ENCODE measurements at places on chromosomes 12 and 14. TPM values are rescaled to one million over a fixed set of nuclear protein-coding genes. Genes with fewer than 3 reads are reported as not detected.

The BBS10 gene
- 10.8 TPM for total RNA-seq

The PAH gene
- not detected for total RNA-seq

GRCh38 chr14:46259536-46259935 is 392.0 kb downstream of the RPL10L start:
- DNase-seq = no peak

GRCh38 chr12:113273053-113273725 is 51.9 kb downstream of the TPCN1 start:
- no peak for DNase-seq

All from heart left ventricle (tissue), 16 donors.